ENCODE measurements at places on chromosomes 12 and 14.

- DNase-seq = peak; percentile 9
Observed at GRCh38 chr14:87805315-87805723, 187.7 kb downstream of the GALC start.

DNA sequence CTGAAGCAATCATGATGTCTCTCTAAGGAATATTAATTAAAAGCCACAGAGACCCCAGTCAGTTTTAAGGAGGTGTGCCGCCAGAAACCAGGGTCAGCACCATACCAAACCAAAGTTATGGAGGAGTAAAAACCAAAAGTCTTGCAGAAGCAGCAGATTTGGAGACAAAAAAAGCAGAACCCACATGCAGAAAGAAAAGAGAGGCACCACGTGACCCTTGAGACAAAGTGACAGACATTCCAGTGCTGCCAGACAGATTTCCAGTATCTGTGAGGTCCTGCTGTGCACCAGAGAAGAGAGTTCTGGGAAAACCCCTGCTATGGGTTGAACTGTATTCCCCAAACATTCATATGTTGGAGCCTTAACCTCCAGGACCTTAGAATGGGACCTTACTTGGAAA is 59.7 kb downstream of the CAPZA3 start:
- no peak for DNase-seq

DNA sequence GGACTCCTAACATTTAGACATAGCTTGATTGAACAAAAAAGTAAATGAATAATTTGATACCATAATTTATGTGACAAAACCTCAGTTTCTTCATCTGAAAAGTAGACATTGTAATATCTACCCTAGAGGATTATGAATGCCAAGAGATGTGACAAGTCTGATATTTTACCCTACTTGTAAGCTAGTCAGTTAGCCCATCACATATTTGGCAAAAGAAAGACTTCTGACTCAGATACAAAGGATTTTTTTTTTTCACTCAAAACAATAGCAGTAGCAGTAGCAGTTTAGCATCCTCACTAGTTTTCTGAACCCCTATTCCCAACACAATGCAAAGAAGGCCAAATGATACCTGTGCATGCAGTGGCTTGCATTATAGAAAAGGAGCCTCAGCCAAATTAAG is 377.3 kb upstream of the E2F7 start:
- DNase-seq = no peak

- DNase-seq = no peak
Observed at GRCh38 chr12:128290938-128291337, 24.0 kb downstream of the TMEM132C start.

- DNase-seq = no peak
Observed at GRCh38 chr14:100471441-100472093, 115.7 kb downstream of the BEGAIN start.

DNA sequence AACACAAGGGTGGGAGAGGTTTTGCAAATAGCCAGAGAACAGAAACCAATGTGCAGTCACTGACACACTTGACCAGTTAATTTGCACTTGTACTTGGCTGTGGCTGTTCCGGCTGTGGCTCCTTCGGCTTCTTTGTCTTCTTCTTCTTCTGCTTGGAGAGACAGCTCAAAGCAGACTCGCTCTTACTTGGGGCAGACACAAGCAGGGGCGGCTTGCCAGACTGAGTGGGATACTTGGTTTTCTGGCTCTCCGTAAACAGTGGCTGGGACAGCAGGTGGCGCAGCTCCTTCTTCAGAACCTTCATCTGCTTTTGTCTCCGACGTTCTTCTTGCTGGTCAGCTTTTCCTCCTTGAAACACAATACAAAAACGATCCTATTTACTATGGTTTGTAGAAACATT is 25.0 kb downstream of the OTUB2 start:
- no peak for DNase-seq
